ENCODE measurements at places on chromosomes 2 and 18.

- no peak for DNase-seq
Observed at GRCh38 chr2:233469261-233470010, 97.1 kb downstream of the USP40 start.

DNA sequence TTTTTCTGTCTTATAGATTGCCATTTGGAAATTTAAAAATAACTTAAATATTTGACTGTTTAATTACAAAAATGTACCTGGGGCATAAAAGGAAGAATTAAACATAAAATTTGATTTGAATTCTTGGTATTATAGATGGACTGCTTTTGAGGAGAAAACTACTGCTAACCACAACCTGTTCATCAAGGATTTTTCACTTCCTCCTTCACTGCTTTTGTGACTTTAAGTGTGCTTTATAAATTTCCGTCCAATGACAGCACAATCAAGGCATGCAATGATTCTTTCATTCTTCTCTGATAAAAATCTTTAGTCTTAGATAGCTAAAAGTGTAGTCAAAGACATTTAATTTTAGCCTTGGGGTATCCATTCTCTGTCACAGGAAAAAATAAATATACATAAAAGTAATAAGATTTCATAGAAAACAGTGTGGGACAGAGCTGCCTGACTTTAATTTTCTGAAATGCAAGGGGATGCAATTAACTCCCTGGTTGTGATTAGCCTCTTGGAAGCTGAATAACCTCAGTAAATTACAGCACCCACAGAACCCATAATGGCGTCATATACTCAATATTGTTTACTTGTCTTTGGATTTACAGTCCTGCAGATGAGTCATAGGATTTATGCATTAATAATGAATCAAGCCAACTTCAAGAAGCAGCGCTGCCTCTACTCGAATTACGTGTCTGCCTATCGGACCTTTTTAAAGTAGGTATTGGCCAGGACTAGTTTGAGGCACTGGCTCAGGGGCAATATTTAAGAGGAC, 587.9 kb downstream of the NRXN1 start:
- no peak for DNase-seq

DNA sequence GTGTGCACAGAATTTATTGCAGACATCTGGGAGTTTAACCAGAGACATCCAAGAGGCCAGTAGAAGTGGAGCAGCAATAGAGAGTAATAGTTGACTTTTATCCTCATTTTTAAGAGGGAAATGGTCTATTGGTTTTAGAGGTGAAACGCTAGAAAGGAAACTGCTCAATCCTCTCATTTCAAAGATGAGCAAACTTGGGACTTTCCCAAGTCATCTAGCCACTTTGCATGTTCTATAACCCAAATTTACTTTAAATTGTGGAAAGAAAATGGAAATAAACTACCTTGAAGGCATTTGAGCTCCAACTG, 601.7 kb downstream of the ARHGAP15 start:
- no peak for DNase-seq

- no peak for DNase-seq
Observed at GRCh38 chr2:47638430-47638829, 144.5 kb upstream of the MSH6 start.

DNA sequence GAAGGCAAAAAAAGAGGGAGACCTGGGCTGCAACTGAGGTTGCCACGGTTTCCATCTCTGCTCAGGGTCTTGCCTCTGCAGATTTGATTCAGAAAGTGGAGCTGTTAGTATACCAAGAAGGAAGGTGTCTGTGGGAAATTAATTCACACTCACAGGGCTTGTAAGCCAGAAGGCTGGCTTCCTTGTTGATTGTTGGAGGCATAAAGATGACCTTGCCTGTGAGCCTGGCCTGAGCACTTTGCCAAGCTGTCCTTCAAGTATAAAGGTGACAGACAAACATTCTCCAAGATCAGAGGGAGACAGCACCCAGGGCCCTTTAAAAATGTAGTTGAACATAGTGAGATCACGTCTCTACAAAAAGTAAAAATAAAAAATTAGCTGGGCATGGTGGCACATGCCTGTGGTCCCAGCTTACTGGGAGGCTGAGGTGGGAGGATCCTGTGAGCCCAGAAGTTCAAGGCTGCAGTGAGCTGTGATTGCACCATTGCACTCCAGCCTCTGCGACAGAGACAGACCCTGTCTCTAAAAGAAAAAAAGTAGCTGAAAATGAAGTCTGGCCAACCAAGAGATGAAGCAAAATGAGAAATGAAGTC, 91.2 kb upstream of the UXS1 start:
- no peak for DNase-seq
